Stimulated activated naive B cell treated with anti-CD40 and anti-IgM and Interleukin-4, amounts not matched to agents 10 μg/mL and 1 μg/mL and 100 μg/mL, for 72 hours (primary cell): ENCODE measurements at places on chromosomes 12 and 14.

DNA sequence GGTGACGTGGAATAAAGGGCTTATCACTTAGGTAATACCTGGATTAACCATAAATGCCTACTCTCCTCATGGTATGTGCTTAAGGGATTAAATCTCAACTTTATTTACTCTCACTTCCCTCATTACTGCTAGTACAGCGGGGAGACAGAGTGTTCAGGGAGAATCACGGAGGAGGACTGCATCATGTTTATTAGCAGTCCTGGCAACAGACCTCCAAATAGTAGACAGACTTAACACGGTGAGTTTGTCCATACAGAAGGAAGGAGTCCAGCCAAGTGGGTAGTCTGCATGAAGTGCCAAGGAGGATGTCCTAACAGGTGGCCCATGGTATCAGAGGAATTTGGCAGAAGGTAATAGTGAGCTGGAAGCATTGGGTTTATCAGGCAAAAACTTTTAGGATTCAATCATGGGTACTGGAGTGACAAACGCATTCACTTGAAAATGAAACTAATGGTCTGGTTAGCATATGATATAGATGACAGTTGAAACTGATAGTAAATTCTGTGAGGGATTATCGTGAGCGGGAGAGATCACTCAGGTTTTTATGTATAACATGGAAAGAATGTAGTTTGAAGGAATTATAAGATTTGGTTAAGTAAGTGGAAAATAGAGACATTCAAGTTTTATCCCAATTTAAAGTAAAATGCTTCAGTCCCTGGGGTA is 471.8 kb downstream of the TMEM117 start:
- no peak for DNase-seq

DNA sequence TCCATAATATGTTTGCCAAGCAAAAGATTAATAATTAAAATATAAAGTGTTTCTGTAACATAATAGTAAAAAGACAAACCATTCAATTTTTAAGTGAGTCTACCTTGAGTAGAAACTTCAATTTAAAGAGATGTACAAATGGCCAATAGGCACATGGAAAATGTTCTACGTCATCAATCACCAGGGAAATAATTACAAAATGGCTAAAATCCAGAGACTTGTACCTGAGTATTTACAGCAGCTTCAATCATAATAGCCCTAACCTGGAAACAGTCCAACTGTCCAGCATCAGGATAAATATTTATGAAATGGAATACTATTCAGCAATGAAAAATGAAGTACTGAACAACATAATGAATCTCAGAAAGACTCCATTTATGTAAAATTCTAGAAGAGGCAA is 95.5 kb upstream of the FAR2 start:
- DNase-seq = no peak

DNA sequence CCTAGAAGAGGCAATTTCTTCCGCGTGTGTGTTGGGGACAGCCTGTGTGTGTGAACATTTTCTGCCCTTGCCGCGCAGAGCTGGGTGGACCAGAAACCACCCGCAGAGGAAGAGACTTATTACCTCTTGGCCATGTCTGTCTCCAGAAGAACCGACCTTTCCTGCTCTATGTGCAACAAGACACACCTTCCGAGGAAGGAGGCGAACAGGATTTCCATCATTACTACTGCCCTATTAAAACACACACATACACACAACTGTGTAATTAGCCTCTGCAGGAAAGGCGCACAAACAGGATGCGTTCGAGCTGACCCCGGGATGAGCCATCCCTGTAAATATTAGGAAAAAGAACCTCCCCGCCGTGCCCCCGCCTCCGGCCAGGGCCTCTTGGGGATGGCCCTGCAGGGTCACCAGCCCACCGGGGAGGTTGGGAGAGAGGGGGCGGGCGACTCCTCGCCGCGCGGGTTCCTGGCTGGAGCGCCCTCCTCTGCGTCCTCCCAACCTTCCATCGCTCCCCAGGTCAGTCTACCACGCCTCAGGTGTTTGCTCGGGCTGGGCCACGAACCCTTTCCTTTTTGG is 484 bp upstream of the PRKCH start:
- no peak for DNase-seq

GRCh38 chr14:106528717-106529116 is 1002.3 kb downstream of the TMEM121 start:
- no peak for DNase-seq

GRCh38 chr12:59079002-59079401 is 158.7 kb upstream of the LRIG3 start:
- DNase-seq = no peak

DNA sequence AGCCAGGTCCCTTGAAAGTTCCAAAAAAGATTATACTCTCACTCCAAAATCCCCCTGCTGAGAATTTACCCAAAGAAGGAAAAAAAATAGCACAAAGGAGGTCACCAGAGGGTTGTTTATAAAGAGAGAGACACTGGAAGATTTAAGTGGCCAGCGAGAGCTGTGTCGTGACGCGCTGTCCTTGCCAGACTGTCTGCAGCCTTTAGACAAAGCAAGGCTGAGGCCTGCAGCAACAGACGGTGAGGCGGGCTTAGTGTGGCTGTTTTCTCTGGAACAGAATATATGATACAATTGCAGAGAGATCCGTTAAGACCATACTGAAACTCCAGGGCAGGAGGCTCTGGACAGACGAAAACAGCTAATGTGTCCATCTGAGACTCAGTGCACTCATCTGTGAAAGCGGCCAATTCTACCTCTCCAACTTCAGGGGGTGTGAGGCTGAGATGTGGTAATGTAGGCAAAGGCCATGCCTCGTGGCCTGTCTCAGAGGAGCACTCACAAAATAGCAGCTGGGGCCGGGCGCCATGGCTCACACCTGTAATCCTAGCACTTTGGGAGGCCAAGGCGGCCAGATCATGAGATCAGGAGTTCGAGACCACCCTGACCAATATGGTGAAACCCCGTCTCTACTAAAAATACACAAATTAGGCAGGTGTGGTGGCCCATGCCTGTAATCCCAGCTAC is 36.2 kb downstream of the ANAPC7 start:
- DNase-seq = no peak

DNA sequence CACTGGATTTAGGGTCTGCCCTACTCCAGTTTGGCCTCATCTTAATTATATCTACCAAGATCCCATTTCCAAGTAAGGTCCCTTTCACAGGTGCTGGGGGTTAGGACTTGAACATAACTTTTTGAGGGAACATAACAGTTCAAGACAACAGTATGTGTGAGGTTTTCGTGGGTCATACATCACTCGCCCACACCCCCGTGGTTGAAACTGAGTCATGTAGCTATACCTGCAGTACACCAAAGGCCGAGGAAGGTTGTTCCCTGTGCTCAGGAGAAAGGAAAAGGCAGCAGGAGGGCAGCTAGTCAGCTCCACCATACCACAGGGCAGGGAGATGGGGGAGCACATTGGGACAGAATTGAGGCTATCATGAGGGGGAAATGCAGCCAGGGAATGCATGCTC is 167.0 kb downstream of the PPM1H start:
- no peak for DNase-seq

GRCh38 chr12:68280240-68280639 is 26.8 kb upstream of the IL22 start:
- DNase-seq = no peak

GRCh38 chr12:67424784-67425183 is 155.6 kb downstream of the CAND1 start:
- DNase-seq = no peak
